ENCODE measurements at places on chromosomes 7 and 10.

GRCh38 chr10:92395271-92395670 is 104.3 kb downstream of the MARCHF5 start:
- no peak for DNase-seq

GRCh38 chr10:103554488-103555324 is 61.2 kb downstream of the NEURL1 start:
- DNase-seq = no peak

DNA sequence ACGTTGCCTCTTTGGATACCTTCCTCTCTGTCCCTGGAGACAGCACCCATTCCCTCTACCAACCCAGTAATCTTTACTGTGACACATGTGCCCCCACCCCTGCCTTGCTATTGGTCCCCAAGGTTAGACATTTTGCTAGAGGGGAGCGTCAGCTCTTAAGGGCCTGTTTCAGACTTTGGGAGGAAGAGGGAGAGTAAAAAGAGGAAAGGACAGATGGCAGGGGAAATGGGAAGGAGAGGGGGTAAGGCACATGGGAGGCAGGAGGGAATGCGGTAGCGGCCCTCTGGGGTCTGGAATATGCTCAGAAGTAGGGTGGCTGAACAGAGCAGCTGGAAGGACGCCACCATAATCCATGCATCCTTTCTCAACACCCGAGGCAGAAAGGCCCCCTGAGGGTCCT is 12.2 kb downstream of the BLNK start:
- DNase-seq = no peak

- no peak for DNase-seq
These were observed 25.2 kb downstream of the RAPGEF5 start for GRCh38 chr7:22331704-22332103.

DNA sequence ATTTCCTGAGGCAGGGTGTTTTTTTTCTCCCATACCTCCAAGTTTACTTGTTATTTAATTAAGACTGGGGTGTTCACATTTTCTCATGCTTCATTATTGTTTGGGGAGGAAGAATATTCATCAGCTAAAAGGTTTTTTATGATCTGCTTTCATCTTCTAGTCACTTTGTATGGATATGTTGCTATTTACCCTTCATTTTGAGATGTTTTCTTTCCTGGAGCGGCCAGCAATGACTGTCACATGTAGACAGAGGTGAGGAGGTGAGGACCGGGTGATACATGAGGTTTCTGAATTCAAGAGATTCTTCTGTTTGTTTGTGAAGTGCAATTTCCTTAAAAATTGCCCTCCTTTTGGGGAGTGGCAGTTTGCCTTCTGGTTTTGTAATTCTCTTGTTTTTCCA is 261.8 kb upstream of the BMPER start:
- no peak for DNase-seq

DNA sequence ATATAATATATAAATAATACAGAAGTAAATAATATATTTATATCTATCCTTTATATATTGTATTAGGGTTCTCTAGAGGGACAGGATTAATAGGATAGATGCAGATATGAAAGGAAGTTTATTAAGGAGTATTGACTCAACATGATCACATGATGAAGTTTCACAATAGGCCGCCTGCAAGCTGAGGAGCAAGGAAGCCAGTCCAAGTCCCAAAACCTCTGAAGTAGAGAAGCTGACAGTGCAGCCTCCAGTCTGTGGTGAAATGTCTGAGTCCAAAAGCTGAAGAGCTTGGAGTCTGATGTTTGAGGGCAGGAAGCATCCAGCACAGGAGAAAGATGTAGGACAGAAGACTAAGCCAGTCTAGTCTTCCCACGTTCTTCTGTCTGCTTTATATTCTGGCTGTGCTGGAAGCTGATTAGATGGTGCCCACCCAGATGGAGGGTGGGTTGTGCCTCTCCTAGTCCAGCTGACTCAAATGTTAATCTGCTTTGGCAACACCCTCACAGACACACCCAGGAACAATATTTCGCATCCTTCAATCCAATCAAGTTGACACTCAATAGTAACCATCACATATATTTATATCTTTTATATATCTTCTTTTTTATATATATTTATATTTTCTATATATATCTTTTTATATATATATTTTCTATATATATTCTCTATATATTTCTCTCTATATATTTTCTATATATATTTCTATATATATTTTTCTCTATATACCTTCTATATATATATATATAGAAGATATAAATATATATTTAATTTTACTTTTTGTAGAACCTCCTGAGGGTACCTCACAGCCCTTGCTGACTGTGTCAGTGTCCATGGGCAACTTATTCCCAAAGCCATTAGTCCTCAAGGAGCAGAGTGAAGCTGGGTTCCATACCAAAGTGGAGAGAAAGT is 24.6 kb upstream of the AKR1B10 start:
- DNase-seq = peak; percentile 22

DNA sequence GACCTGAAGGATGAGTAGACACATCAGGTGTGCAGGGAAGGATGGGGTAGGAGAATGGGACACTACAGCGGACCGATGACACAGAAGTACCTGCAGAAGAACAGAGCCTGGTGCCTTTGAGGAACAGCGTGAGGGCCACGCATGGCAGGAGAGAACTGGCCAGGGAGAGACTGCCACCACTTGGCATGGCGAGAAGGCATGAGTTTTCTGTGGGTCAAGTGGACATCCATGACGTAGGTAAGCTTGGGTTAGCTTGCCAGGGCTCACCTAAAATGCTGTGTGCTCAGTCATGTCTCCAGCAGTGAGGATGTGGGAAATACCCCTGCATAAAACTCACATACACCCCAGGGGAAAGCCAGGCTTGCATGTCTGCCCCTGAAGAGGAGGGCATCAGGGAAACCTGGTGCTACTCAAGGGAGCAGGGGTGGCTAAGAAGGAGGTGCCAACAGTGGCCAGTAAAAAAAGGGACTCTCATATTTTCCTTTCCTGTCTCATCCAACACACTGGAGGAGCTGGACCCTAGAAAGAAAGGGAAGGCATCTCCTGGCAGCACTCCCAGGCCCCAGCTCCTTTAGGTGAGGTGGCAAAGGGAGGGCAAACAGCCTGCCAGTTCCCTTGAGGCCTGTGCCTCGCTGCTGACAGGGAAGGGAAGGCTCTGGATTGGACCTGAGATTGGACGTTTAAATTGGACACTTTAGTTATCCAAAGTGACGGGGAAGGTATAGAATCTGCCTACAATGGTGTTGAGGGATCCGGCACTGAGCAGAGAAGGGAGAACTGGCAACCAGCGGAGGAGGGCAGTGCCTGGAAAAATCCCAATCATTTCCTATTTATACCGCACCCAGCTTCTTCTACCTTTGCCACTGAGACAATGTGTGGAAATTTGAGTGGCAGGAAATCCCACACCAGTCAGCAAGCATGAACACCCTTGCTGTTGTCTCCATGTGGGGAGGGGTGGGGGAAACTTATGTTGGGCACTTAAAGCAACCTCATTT is 255.7 kb downstream of the GLI3 start:
- DNase-seq = no peak

DNA sequence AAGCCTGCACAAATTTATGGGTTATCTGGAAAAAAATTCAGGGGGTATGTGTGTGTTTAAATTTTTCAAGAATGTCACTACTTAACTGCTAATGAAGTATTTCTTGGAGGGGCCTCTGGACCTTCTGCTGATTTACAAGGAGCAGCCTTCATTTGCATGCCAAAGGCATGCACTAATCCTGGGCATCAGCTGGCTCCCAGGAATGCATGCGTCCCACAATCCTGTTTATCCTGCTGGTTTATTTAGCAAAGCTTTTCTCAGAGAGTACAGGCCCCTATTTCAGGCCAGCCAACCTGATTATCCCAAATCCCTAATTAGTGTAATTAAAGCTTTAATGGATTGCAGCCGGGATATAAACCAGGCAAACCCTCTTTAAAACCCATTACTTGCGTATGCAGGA is 170.4 kb downstream of the TAX1BP1 start:
- DNase-seq = no peak

- DNase-seq = no peak
These were observed 414.6 kb downstream of the DNAJB6 start for GRCh38 chr7:157751406-157751805.

DNA sequence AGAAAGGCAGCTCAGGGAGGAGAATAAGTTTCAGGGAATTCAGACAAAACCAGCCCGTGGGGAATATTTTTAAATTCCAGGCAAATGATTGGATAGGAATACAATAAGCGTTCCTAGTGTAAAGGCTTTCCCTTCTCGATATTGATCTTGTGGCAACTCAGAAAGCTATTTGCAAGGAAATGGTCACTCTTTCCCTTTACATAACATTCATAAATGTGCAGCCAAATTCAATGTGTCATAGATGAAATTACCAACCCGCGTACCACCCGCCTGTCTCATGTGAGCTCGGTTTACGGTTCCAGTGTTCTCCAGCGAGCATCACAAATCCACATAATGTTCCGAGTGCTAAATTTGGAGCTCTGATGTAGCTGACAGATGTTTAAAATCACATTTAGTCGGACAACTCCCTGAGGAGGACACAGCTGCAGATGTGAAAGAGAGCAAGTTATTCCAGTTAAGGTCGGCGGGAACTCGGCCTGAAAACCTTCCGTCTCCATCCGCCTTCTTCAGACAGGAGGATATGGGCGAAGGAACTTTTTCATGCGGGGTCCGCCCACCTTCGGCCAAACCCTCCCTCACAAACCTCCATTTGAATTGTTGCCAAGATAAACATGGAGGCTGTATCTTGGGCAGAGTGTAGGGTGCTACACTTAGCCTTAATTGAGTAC is 327.0 kb downstream of the RNLS start:
- DNase-seq = no peak

- peak; percentile 3 for DNase-seq
These were observed 36.9 kb downstream of the ELFN1 start for GRCh38 chr7:1706721-1707613.

GRCh38 chr7:43037531-43037930 is 74.9 kb upstream of the HECW1 start:
- no peak for DNase-seq

DNA sequence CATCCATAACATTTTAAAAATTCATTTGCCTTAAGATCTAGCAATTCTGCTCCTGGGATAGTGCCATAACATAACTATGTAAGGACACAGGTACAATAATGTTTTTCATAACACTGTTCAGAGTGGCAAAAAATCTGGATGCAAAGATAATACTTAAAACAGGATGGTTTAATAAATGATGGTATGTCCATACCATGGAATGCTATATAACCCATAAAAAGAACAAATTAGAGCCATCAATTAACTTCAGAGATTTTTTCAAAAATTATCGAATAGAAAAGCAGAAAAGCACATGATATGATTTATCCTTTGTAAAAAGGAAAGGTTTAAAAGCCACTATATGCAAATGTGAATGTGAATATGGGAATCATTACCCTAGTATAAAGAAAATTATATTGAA is 193.4 kb upstream of the LRRN3 start:
- DNase-seq = no peak

- DNase-seq = no peak
These were observed 129.9 kb upstream of the ITGB1 start for GRCh38 chr10:33087922-33088321.

DNA sequence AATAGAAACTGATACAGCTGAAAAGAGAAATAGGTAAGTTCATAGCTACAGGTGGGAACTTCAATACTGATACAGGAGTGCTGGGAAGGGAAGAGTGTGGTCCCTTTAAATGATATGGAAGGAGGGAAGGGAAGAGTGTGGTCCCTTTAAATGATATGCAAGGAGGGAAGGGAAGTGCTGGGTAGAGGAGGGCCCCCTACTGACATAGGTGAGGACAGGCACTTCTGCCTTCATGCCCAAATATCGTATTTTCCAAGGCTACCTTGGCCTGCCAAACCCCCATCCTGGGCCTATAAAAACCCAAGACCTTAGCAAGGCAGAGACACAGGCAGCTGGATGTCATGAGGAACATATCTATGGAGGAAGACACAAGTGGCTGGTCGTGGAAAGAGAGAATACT is 92.3 kb downstream of the MAGI2 start:
- DNase-seq = no peak

- DNase-seq = no peak
These were observed 165.7 kb downstream of the SEMA3D start for GRCh38 chr7:85021101-85021704.

DNA sequence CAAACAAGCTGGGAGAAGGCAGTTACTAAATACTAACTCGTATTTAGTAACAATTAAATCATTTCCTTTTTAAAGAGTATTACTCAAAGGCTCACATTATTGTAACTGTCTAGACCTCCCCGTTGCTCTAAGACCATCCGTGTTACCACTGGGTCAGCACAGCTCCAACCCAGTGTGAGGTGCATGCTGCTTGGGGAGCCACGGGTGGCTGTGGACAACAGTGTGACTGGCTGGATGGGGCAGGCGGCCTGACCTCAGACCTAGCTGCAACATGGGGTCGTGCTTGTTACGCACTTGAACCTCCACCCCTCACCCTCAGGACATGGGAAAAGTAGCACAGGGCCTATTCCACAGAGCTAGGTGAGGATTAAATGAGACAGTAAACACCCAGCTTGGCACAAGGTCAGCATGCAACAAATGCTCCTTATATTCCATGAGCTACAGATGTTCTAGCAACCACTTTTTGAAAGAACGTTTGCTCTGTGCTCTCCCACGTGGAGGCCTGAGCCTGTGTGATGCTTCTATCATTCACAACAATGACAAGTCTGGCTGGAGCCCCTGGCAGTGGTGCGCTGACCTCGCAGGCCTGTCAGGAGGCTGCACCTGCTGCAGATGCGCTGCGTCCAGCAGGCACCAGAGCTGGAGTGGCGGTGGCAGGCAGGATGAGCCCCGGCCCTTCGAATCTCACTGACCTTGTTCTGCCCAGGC is 135.7 kb downstream of the PKD1L1 start:
- DNase-seq = peak; percentile 61

DNA sequence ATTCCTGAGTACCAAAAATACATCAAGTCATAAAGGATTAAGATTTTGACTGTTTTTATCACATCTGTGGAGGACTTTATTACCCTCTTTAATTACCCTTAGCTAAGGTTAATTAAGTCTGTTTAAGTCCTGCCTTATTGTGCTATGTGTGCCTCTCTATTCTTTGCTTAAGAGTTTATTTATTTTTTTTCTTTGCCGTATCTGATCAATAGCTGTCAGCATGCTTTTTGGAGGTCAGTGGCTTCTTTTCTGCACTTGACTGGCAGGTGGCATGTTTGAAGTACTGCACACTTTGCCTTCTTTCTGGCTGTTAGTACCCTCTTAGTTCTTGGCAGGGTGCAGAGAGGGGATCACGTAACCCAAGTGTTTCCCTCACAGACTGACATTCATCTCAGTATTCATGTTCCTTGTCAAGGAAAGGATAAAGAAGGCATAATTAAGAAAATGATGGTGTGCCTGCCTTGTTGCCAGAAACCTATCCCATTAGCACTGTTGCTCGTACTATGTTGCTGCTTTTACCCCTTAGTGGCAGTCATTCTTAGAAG is 225.8 kb downstream of the EXOC4 start:
- no peak for DNase-seq

GRCh38 chr10:31697271-31698180 is 231.1 kb downstream of the ARHGAP12 start:
- DNase-seq = peak; percentile 90

GRCh38 chr10:127801302-127801701 is 64.3 kb downstream of the FOXI2 start:
- no peak for DNase-seq

GRCh38 chr7:12210179-12211053 is 678 bp upstream of the TMEM106B start:
- peak; percentile 8 for DNase-seq
